Activated CD4-positive, CD25-positive, alpha-beta regulatory T cell (primary cell): ENCODE measurements at places on chromosomes 13 and 19.

DNA sequence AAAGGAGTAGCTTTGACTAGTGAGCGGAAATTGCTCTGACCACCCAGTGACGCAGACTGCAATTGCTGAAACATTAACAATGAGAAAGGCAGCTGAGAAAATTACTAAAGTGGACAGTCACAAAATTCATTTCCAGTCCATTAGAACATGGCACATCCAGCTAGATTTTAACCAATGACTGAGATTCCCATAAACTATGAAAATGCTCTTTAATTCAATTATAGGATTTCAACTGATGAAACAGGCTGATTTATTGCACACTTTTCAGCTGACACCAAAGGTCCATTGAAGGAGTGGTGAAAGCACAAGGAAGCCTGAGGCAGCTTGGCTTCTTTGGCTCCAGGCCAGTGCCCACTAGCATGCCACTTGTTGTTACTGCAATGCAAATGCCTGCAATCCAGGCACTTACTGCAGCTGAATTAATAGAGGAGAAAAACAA lies 933.4 kb downstream of the SLITRK6 start:
- no peak for DNase-seq

- no peak for DNase-seq
Observed at GRCh38 chr19:10565028-10565566, 713 bp downstream of the KRI1 start.

GRCh38 chr13:23583491-23583890 lies 13.3 kb downstream of the TNFRSF19 start:
- no peak for DNase-seq

GRCh38 chr19:35204799-35205732 lies 23.5 kb downstream of the FAM187B start:
- DNase-seq = no peak

GRCh38 chr13:102100234-102100633 lies 301.6 kb downstream of the FGF14 start:
- DNase-seq = no peak

GRCh38 chr13:78662467-78662866 lies 3.5 kb upstream of the OBI1 start:
- no peak for DNase-seq

DNA sequence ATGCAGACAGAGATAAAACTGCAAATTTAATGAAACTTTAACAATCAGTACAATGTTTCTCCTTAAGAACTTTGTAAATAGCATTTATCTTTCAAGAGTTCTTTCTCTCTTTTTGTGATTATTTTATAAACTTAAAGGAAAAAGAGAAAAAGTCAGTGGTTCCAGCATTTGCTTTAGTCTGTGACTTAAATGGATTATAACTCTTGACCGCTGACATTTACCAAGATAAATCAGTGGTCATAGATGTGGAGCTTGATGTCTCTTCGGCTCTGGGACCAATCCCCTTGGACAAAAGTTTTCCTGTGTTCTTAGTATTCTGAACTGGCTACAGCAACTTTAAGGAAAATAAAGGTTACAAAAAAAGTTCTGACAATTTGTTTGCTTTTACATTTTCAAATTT lies 162.6 kb downstream of the TM9SF2 start:
- no peak for DNase-seq

DNA sequence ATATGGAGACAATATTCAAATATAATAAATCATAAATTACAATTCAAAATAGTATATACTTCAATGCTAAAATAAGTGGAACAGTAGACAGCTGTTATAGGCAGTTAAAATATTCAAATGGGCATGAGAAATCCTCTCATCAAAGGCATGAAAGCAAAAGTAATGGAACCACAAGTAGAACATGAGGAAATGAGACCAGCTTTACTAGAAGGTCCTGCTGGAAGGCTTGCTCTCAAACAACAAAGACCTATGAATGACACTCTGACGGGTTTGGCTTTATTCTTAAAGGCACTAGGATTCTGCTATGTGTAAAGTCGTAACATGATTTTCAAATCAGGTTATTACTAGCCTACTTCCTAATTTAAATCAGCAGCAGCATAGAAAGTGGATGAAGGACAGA lies 148.1 kb downstream of the VWA8 start:
- no peak for DNase-seq

- DNase-seq = no peak
Observed at GRCh38 chr19:5091684-5092480, 123.0 kb downstream of the KDM4B start.

GRCh38 chr19:35717665-35718344 lies at the start of gene KMT2B:
KMT2B (plus strand) TSS chr19:35718003; CDS start chr19:35718019, 16 bp downstream.
- no peak for DNase-seq

DNA sequence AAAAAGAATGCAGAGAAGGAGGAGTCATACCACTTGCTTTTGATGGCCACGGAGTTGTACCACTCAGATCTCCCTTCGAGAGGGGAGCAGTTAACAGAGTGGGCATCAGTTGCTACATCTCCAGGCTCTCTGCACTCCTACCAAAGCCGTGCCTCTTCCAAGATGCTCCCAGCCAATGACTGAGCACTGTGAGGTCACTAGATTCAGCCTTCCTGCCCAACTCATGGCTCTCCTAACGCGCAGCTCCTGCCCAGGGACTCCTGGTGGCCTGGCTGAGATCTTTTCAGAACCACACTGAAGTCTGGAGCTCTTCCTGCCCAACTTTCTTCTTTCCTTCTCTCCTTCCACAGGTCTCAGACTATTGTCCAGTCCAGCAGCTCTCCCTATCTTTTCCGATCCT lies 66.7 kb downstream of the LHFPL6 start:
- no peak for DNase-seq

DNA sequence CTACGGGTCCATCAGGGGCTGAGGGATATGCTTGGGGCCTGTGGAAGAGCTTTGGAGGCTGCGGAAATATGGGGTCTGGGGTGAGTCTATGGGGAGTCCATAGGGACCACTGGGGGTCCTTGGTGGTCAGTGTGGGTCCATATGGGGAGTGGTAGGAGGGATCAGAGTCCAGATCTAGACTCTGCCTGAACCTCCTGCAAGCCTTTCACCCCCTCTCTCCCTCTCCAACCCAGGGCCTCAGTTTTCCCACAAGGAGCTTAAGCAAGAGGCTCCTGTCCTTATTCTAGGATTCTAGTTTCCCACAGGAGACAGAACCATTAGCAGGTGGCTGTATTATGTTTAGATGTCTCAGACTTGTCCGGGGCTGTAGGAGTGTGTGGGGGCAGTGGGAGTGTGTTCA lies 161.9 kb upstream of the TSHZ3 start:
- no peak for DNase-seq

GRCh38 chr19:48487544-48487943 lies 18.4 kb downstream of the CYTH2 start:
- no peak for DNase-seq

DNA sequence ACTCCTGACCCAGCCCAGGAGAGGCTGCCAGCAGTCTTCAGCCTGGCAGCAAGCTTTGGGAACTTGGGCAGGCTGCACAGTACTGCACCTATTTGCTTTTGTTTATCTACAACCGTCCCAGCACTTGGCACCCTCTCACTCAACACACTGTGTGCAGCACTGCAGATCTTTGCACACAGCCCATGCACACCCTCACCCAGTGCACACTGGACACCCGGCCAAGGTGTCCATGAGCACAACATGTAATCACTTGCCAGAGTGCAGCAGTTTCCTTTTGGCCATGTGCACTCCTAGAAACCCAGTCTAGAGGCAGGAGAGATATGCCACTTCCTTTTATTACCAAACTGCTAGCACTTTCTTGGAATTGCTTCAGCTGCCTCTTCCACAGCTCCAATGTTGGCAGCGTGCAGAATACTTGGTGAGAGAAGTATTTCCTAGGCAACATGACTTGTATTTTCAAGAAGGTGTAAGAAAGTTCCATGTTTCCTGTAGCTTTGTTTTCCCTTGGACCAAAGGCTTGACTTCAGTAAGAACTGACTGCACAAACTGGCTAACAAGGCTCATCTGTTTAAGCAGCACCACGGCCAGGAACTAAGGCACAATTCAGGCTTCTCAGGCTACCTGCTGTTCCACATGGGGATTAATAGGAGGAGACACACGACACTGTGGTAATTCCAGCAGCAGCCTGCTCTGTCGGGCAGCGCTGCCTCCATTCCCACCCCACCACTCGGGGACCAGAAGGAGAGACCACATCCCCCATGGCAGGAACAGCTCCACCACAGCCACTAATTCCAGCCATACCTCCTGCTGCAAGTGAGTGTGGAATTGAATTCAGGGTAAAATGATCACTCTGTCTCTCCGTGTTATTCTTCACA lies 15.3 kb downstream of the ATP7B start:
- no peak for DNase-seq

- no peak for DNase-seq
Observed at GRCh38 chr19:16001481-16002312, 52.9 kb downstream of the OR10H4 start.

- DNase-seq = no peak
Observed at GRCh38 chr19:41434450-41434849, 5.3 kb downstream of the DMAC2 start.
